Left lobe of liver (tissue), 2 donors: ENCODE measurements at places on chromosomes 7 and 10. TPM values are rescaled to one million over a fixed set of nuclear protein-coding genes. Genes with fewer than 3 reads are reported as not detected.

MOGAT3 gene
- total RNA-seq: 12.0 TPM

EN2 gene
- total RNA-seq: not detected

LFNG gene
- total RNA-seq: 1.2 TPM

- DNase-seq: no peak
These were observed 89.9 kb upstream of the CAPZA2 start for GRCh38 chr7:116772423-116772863.

DNA sequence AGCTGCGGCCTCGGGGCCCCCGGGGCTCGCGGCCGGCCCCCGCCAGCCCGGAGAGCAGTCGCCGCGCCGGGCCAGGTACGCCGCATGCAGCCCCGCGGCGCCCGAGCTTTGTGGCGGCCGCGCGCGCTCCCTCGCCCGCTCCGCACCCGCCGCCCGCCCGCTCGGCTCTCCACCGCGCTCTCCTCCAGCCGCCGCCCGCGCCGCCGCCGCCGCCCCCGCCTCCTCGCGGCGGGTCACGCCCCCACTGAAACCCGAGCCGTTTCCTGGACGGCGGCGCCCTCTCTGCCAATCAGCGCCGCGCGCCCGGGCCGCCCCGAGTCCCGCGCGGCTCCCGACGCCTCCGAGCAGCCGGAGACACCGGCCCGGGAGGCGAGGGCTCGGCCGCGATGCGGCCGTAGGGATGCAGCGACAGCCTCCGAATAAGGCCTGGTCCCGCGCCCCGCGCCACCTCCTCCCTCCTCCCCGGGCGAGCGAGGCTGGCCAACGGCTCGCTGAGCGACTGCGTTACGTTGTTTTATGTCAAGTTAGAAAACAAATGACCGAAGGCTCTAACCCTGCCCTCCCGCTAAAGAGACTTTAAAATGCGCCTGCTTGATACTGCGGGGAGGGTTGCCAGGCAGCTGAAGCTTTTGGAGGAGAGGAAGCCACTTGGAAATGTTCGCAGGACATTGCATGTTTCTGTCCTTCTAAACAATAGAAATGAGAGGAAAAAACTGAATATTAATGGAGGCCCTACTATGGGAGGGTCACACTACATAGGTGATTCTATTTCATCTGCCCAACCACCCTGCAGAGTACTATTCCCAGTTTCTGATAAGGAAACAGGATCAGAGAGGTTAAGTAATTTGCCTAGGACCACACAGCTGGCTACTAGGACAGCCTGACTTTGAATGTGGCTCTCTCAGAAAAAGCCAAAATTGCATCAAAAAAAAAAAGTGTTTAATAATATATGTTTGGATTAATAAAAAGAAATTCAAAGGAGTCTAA lies at the start of gene FGFR2:
TSS of gene FGFR2 (minus strand) at position 182 of the 987 bp plus-strand sequence. CDS start 4,627 bp downstream, outside the sequence.
- peak; percentile 81 for DNase-seq

PLXDC2 gene
- 5.0 TPM for total RNA-seq

GRCh38 chr10:23192712-23193434 lies 761 bp downstream of the PTF1A start:
- DNase-seq: no peak

SAP25 gene
- 0.86 TPM for total RNA-seq

GRCh38 chr7:139600306-139600705 lies 76.8 kb downstream of the CLEC2L start:
- peak; percentile 19 for DNase-seq

AGR2 gene
- total RNA-seq: 1.2 TPM

GPR15LG gene
- 0.20 TPM for total RNA-seq

- DNase-seq: no peak
These were observed 86.6 kb downstream of the CABCOCO1 start for GRCh38 chr10:61749291-61749690.

GRCh38 chr7:29840701-29841100 lies 34.4 kb downstream of the WIPF3 start:
- no peak for DNase-seq

- DNase-seq: no peak
These were observed 27.3 kb upstream of the CALD1 start for GRCh38 chr7:134752006-134752760.

GRCh38 chr7:46178661-46179060 lies 257.6 kb upstream of the IGFBP3 start:
- DNase-seq: no peak

DNA sequence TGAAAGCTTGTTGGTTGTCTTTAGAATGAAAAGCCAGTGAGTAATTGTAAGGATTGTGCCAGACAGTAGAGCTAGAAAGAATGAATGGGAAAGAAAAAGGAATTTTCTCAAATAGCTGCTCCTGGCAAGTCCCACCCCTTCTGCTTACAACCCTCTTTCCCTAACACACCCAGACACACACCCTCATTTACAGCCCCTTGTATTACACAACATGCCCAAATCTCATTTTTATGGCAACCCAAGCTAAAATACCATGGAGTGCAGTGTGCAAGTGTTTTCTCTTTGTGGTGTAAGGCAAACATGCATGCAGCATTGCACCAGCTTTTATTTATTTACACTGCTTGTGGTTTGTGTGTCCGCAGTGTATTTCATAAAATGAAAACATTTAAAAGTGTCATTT lies 1.5 kb downstream of the PRKAR2B start:
- no peak for DNase-seq

FAM131B gene
- total RNA-seq: 0.38 TPM

- DNase-seq: no peak
These were observed 35.2 kb downstream of the MGAM start for GRCh38 chr7:142030848-142031247.

DNA sequence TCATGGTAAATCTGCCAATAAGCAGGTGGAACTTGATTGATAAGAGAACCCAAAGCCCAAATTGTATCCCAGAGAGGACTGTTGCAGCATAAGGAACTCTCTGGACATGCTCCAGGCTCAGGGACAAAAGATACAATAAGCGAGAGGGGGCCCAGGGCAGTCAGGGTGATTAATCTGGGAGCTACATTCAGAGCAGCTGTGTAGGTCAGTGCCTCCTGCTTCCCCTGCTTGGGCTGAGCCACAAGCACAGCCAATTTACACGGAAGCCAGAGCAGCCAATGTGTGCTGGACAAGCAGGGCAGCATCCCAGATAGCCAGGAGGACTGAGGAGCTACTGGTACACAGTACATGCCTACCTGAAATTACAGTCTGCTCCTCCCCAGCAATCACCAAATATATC lies 24.2 kb downstream of the MYPN start:
- DNase-seq: no peak

- no peak for DNase-seq
These were observed 718 bp downstream of the DYNC2I1 start for GRCh38 chr7:158856883-158857668.

- DNase-seq: no peak
These were observed 126.9 kb downstream of the MGMT start for GRCh38 chr10:129593953-129594352.

HTR5A gene
- not detected for total RNA-seq

DNA sequence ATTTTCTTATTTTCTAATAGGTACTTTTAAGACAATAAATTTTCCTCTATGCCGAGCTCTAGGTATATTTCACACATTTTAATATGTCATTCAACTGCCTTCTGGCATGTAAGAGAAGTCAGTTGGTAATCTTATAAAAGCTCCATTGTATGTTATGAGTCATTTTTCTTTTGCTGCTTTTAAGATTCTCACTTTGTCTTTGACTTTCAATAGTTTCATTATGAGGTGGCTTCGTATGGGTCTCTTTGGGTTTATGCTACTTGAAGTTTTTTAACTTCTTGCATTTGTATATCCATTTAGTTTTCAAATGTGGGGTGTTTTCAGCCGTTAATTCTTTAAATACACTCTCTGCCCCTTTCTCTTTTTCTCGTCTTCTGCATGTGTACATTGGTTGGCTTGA lies 80.5 kb downstream of the ABCA13 start:
- no peak for DNase-seq

DNA sequence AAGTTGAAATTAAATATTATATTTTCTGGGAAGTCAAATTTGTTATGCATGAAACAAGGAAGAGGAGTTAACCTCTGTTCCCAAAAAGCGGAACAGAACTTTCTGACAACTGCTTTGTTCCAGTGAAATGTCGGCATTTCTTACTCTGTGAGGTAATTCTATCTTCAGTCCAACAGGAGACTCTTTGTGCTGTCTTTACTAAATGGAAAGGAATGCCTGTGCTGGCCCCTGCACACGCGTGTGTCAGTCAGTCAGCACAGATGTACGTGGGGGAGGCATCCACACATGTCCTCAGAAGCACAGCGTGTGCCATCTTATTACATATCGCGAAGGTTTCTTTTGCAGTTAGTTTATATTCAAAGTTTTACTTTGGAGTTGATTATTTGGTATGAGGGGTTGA lies 37.5 kb downstream of the NET1 start:
- no peak for DNase-seq

DNA sequence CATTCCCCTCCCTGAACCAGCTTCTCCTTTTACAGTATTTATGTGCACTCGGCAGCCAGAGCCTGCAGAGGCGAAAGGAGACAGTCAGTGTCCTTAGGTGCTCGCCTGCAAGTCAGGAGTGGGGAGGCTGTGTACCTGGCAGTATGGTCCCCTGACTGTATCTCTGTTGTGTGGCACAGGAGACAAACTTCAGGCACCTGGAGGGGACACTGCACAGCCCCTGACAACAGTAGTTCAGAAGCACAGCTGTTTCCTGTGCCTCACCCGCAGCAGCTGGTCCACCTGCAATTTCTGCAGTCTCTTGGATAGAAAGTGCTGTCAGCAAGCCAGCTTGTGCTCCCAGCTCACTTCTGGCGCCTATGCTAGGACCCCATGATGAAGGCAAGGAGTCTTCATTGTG lies 73.4 kb upstream of the LAMB4 start:
- no peak for DNase-seq

DNA sequence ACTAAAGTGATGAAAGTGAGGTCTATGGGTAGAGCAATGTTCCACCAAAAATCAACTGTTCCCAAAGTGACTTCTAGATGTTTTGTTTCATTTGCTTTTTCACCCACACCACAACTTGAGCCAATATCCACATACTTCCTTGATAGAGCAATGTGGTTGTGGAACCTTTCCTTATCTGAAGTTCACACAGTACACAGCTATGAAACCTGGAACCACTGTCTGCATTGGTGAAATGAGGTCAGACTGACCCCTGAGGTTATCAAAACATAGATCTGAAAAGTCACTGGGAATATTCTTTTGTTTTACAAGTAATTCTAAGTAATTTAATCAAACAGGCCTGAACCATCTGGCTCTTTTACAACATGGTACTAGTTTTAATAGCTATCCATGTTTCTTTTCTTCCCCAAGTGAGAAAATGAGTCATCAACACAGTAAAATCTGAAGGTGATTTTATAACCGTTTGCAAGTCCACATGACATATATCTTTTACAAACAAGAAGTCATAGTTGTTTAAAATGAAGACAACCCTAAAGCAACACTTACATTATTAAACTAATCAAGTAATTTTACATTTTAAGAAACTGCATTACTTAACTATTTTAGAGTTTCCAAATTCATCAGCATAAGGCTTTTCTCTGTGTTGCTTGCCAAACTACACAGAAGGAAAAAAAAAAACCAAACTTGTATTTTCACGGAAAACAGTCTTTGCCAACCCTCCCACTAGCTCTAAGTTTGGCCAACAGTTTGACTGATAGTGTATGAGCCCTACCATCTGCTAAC lies 80.3 kb downstream of the LRRC17 start:
- no peak for DNase-seq

DNA sequence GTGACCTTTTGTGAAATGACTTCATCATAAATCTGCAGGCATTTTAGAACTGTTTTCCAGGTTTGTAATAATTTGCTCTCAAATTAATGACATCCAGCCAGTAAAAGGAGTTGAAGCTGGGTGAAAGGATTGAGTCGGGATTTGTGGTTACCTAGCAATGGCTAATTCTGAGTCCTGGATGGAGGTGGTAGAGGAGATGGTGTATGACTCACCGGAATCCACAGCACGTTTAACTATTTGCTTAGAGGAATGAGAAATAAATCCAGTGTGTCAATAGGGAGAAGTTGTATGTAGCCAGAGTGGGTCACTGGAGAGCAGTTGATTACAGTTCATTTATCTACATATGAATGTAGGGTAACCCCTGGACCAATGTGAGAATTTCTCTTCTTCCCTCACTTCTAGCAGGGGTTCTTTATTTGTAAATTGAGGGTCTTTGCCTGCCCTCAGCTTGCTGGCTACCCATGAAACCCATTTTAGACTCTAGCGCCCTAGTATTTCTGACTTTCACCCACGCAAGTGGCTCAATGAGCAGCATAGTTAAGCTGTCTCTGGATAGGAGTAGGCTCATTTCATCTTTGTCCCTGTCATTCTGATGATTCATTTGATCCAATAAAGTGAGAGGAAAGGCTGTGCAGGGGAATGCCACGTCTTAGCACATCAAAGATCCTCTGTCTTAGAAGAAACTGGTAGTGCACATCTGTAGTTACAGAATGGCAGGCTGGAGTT lies 547.8 kb downstream of the SORCS3 start:
- no peak for DNase-seq

GRCh38 chr7:36606976-36607720 lies 117.1 kb downstream of the AOAH start:
- no peak for DNase-seq

GRCh38 chr10:23345861-23346260 lies 1.3 kb upstream of the C10orf67 start:
- no peak for DNase-seq

DNA sequence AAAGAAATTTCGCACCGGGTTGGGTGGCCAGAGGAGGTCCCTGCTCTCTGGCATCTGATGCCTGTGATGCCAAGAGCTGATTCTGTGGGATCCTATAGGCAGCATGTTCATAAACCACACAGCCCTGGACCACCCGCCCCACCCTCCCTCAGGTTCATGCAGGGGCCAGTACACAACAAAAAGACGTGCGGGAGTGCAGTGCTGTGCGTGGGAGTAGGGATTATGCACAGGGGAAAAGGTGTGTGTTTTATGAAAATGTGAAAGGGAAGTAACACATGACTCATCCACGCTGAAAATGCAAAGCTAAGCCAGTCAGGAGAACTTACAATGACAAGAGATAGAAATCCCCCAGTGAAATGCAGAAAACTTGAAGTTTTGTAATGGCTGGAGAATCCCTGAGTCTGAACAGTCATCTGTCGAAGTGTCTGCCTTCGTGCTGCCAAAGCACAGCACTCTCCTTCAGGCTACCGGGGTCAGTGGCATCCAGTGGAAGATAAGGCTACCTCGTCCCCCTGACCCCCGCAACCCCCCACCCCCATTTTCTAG lies 1.1 kb downstream of the KIAA1217 start:
- DNase-seq: no peak

- no peak for DNase-seq
These were observed 89.0 kb upstream of the FGFR2 start for GRCh38 chr10:121687095-121687813.

ACTL6B gene
- total RNA-seq: not detected

GATA3 gene
- 0.88 TPM for total RNA-seq

C10orf53 gene
- not detected for total RNA-seq

GRCh38 chr7:12570534-12571461 lies at the start of gene SCIN:
Gene SCIN, plus strand, starts transcription at chr7:12570720. Its CDS starts 67 bp downstream, at chr7:12570787.
- no peak for DNase-seq

VSTM4 gene
- 2.7 TPM for total RNA-seq

DNA sequence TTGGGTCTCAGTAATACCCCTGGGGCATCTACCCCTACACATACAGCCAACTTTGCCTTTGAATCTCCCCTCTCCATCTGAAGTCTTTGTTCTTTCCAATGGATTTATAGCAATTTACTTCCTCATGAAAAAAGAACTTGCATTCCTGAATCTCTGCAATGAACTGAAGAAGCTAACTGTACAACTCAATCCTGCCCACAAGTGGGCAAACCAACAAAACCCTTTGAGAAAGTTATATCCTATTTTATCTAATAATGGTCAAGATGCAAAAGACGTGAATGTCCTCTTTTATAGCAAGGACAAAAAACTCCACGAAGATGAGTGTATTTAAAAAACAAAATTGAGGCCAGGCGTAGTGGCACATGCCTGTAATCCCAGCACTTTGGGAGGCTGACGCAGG lies 991.3 kb downstream of the LRMDA start:
- DNase-seq: no peak
